ENCODE measurements at places on chromosomes 2 and 18.
A peak's percentile ranks its signal among the peaks of the same experiment; 100 is the strongest.

DNA sequence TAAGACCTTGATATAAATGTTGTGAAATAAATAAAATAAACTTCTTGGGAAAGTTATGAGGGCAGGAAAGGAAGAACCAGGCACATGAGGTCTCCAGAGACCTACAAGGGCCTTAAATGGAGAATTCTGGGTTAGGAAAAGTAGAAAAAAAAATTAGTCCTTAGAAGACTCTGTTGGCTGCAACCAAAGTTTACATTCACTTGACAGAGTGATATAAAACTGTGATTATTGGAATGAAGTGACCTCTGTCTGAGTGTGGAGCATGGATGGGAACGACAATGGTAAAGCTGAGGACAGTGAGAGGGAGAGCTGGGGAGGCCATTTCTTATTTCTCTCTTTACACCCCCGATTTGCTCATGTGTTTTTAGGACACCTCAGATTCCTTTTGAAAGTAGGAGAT lies 29.0 kb upstream of the CAVIN2 start:
- DNase-seq, result no peak

- peak; percentile 80 for DNase-seq
These were observed 90.6 kb downstream of the TTC32 start for GRCh38 chr2:19811186-19811585.

DNA sequence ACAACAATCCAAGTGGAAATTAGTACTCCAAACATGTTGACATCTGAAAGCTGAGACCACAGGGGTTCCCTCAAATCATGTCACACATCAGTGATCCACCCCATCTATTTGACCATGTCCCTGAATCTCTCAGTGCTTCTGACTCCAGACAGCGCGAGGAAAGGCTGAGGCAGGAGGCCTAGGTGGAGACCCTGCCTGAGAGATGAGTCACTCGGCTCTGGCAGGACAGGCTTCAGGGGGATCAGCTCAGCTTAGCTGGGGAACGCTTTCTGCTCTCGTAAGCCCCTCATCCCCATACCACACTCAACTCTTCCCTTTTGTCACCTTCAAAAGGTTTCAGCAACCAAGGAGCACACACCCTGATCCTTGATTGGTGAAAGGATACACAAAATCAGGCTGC lies 5.8 kb upstream of the FAM228A start:
- DNase-seq, result no peak

DNA sequence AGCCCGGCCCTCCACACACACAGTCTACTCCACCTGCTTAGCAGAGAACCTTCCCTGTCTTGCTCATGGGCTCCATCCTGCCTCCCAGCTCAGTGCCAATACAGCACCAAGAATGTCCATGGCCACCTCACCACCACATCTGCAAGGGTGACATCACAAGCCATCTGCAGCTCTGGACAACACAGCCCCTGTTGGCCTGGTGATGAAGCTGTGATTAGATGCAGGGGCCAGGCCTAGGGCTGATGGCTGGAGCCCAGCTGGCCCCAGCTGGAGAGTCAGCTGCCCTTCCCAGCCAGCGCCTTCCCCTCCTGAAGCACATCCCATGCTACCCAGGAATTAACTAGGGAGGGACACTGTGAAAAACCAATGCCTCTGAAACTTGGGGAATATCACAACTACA lies 91.1 kb downstream of the TTC32 start:
- DNase-seq, result no peak

- DNase-seq, result no peak
These were observed 92.9 kb upstream of the CXCR4 start for GRCh38 chr2:136210822-136211221.

- no peak for DNase-seq
These were observed 481 bp downstream of the SLC30A6 start for GRCh38 chr2:32166115-32166574.

DNA sequence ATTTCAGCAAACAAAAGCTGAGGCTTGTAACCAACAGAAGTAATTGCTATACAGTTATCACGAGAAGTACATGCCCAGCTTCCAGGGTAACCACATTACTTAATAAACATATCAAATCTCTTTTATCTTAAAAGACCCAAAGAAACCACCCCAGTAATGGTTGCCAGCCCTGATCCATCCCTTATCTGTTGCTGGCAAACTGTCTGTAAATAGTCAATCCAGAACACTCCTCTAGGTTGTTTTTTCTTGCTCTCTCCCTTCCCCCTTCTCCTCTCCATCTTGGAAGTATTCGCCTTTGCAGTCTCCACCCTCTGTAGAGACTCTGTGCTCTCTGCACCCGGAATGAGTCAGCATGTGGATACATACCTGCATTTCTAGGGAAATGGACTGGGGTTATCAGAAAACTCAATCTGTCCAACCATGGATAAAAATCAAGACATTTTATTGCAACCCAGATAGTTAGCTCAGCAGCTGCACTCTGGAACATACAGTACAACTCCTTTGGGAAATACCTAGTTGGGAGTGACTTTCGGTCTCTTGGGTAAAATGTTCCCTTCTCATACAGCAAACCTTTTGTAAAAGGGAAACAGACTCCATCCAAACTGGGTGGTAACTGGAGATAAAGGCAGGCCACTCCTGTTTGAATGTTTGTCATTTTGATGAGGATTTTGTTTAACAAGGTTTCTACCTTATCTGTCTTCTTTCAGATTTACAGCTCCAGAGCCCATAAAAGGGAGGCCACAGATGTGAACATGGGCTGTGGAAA lies 123.5 kb upstream of the FOSL2 start:
- DNase-seq, result no peak

DNA sequence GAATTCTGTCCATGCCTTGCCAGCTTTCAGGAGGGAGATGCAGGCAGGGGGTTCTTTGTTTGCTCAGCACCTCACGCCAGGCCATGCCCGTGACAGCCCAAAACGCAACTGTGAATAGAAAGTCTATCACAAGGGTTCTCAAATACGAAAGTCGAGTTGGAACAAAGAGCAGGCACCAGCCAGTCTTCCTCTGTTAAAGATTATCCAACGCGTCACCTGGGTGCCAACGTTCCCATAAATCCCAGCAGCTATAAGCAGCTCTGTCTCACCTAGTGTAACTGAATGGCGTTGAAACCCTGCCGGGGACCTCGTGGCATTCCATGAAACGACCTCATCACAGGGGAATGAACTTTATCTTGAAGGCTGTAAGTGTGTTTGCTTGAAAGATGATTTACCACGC lies 84.8 kb upstream of the GATA6 start:
- DNase-seq, result no peak

DNA sequence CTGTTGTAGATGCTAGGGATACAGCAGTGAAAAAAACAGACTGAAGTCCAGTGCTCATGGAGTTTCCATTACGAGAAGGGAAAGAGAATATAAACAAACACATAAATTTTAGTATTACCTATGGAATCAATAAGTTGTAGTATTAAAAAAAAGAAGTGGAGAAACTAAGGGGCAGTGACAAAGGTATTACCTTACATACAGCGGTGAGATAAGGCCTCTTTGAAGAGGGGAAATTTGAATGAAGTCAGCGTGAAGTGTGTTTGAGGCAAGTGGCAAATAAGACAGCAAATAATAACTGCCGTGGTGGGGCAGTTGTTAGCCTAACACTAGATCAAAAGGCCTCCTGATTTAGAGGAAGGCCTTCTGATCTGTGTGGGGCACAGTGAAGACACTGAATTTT lies 57.9 kb downstream of the TLK1 start:
- no peak for DNase-seq

DNA sequence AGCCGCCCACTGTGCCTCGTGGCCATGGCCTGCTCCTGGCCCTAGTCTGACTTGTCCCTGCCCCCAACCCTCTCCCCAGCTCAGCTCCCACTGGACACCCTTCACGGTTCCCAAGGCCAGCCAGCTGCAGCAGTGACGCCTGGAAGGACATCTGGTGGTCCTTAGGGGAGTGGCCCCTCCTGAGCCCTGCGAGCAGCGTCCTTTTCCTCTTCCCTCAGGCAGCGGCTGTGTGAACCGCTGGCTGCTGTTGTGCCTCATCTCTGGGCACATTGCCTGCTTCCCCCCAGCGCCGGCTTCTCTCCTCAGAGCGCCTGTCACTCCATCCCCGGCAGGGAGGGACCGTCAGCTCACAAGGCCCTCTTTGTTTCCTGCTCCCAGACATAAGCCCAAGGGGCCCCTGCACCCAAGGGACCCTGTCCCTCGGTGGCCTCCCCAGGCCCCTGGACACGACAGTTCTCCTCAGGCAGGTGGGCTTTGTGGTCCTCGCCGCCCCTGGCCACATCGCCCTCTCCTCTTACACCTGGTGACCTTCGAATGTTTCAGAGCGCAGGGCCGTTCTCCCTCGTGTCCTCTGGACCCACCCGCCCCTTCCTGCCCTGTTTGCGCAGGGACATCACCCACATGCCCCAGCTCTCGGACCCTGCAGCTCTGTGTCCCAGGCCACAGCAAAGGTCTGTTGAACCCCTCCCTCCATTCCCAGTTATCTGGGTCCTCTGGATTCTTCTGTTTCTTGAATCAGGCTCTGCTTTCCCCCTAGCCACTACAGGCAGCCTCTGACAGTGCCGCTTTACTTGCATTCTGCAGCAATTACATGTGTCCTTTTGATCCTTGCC lies 35.8 kb downstream of the ANO7 start:
- no peak for DNase-seq

DNA sequence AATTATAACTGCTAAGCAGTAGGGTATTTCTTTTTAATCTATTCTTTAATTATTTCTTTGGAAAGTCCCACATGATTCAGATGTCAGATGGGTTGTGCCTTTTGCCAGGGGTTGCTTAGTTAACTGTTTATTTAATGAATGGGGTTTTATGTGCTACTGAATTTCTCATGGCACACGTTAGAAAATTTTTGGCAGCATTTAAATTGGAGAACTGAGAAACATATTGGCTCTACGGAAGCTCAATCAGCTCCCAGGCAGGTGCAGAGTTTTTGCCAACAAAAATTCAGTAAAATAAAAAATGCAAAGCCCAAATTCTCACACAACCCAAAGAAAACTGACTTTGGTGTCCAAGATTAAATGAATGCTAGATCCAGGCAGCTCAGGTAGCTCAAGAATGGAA lies 467.2 kb downstream of the NRXN1 start:
- DNase-seq, result no peak

DNA sequence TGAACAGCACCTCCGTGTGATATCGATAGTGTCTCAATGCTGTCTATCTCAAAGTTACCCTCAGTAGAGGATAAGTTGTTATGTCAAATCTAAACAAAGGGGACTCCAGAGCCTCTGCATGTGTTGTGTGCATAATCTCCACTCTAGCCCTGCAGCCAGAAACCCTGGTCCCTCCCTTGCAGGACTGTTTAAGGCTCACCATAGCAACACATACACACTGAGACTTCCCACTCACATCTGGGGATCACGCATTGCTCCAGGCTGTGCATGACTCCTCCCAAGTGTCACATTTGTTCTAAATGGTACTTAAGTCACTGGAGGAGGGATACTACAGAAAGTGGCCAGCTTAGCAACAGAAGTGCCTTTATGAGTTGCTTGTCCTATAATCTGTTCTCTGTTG lies 258.6 kb upstream of the CRIM1 start:
- DNase-seq, result no peak

DNA sequence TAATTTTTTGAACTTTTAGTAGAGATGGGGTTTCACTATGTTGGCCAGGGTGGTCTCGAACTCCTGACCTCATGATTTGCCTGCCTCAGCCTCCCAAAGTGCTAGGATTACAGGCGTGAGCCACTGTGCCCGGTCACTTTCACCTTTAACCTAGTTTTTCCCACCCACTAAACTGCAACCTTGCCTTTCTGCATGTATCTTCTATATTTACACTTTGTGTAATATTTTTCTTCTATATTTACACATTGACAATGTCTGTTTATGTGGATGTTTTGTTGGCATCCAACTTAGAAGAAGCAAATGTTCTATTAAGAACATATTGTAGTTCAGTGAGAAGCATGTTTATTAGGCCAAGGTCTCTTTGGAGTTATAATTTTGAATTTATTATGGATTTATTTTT lies 26.7 kb downstream of the SNRPD1 start:
- DNase-seq, result no peak

GRCh38 chr2:29011418-29012060 lies 30.4 kb downstream of the TOGARAM2 start:
- DNase-seq, result no peak

DNA sequence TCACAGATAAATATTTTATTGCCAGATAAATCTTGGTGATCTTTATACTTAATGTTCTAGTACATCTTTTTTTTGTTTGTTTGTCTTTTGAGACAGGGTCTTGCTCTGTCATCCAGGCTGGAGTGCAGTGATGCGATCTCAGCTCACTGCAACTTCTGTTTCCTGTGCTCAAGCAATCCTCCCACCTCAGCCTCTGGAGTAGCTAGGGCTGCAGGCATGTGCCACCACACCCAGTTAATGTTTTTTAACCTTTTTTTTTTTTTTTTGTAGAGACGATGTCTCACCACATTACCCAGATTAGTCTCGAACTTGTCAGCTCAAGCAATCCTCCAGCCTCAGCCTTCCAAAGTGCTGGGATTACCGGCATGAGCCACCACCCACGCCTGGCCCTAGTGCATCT lies 9.1 kb upstream of the C1GALT1C1L start:
- DNase-seq, result no peak

- no peak for DNase-seq
These were observed 258.0 kb downstream of the CDH20 start for GRCh38 chr18:61591253-61591652.

GRCh38 chr2:46157072-46157965 lies 139.9 kb upstream of the EPAS1 start:
- DNase-seq, result no peak

DNA sequence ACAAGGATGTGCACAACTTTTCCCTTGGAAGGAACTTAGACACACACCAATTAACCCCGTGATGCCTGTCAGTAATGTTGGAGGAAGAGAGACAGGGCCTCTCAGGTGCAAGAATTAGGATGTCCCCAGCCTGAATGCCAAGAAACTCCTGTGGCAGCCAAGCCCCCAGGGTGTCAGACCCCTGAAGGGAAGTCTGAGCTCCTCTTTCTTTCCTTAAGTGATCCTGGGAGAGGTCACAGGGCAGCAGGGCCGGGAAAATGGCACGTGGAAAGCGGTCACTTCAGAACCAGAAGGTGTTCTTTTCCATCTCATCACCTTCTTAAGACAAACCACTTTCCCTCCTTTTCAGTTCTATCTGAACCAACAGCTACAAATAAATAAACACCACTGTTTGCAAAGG lies 185.9 kb downstream of the ANAPC1 start:
- no peak for DNase-seq

DNA sequence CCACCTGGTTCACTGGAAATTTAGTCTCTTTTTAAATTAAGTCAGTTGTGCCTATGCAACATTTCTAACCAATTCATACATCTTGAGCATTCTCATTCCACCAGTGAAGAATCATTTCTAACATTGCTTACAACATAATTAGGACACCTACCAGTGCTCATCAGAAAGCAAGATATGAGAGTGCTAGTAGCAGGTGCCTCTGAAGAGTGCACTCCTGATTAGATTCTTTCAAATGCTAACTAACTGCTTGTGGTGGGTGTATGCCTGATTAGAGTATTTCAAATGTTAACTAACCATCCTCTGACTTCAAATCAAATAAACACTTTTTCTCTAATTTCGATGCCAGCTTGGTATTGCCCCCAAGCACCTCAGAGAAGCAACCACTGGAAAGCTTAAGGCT lies 124.3 kb upstream of the DNAJC10 start:
- DNase-seq, result no peak

DNA sequence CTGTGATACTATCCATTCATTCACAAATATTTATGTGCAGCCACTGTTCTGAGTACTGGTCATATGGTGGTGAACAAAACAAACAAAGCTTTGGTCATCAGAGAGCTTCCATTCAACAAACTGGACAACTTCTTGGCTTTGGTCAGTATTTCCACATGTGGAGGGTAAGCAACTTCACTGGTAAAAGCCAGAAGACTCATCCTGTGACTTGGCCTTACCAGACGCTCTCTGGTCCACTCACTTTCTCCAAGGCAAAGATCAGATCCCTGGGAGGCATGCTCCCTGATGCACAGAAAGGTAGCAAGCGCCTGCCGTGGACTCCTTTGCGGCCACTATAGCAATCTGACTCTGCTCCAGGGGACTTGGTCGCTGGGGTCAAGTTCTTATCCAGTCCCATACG lies 179.5 kb downstream of the EN1 start:
- DNase-seq, result no peak

All from vagina (tissue), 2 donors.